ENCODE measurements at places on chromosomes 13 and 19. TPM values are rescaled to one million over a fixed set of nuclear protein-coding genes. Genes with fewer than 3 reads are reported as not detected.

TEX29 gene
- 15.8 TPM for total RNA-seq

PSG4 gene
- total RNA-seq, result not detected

ZNF99 gene
- total RNA-seq, result 3.0 TPM

MBD3L2 gene
- total RNA-seq, result not detected

POSTN gene
- total RNA-seq, result 17.5 TPM

FAM83E gene
- 1.6 TPM for total RNA-seq

GRK1 gene
- total RNA-seq, result 2.1 TPM

IZUMO1 gene
- 10.5 TPM for total RNA-seq

TMEM221 gene
- 2.6 TPM for total RNA-seq

URAD gene
- total RNA-seq, result 0.87 TPM

- DNase-seq, result no peak
Observed at GRCh38 chr19:3785451-3785937, 687 bp downstream of the MATK start.

DNA sequence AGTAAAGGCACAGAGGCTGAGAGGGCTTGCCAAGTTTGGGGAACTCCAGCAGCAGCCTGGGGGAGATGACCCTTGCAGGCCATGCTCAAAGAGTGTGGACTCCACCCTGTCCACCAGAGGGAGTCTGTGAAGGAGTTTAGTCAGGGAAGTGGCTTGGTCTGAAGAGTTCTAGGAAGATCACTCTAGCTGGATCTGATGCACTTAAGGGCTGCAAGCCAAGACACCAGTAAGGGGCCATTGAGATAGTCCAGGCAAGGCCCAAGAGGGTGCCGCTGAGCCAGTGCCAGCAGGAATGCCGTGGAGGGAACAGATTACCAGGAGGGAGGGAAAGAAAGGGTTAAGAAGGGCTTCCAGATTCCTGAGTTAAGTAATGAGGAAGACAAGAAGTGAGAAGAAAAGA, 68.7 kb downstream of the ZAR1L start:
- DNase-seq, result peak; percentile 76

DNA sequence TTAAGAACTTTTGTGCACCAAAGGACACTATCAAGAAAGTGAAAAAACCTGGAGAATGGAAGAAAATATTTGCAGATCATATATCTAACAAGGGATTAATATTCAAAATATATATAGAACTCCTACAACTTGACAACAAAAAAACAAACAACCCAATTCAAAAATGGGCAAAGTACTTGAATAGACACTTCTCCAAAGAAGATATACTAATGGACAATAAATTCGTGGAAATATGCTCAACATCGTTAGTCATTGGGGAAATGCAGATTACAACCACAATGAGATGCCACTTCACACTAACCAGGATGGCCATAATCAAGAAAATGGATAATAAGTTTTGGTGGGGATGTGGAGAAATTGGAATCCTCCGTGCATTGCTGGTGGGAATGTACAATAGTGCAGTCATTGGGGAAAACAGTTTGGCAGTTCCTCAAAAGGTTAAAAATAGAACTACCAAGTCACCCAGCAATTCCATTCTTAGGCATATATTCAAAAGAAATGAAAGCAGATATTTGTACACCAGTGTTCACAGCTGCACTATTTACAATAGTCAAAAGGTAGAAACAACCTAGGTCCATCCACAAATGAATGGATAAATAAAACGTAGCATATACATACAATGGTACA, 2.2 kb upstream of the LSR start:
- no peak for DNase-seq

GRCh38 chr19:46745521-46746280, at the start of gene FKRP:
FKRP (plus strand) TSS chr19:46746057; CDS start chr19:46755451, 9,394 bp downstream.
- DNase-seq, result no peak

GRCh38 chr19:38006361-38007045, 99.5 kb downstream of the SIPA1L3 start:
- DNase-seq, result no peak

DNA sequence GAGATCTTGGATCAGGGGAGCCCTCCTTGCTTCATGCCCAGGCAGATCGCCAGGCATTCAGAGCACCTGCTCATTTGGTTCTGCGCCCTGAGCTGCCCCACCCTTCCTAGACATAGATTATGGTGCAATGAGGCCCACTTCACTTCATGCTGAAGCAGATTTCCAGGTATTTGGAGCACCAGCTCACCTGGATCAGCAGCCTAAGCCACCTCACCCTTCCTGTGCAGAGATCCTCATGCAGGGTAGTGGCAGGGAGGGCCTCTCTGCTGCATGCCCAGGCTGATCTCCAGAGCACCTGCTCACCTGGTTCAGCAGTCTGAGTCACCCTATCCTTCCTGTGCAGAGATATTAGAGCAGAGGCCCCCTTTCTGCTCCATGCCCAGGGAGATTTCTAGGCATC, 1966.1 kb downstream of the PCDH9 start:
- DNase-seq, result no peak

GRCh38 chr19:49631014-49631588, 8.8 kb downstream of the RRAS start:
- no peak for DNase-seq

DNA sequence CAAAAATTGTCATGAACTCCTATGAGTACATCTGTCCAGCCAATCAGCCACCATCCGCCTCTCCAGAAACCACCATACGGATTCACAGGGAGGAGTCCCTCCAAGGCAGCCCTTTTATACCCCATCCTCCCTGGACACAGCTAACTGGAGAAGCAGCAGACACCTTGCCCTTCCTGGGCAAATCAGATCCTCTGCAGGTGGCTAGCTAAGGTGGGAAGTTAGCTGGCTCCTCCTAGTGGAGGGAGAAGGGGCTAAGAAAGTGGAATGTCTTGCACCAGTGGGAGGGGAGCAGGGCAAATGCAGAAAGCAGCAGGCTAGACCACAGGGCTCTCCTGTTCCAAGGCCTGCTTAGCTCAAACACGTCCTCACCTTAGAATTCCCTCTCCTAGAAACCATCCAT, 46.2 kb upstream of the UQCRFS1 start:
- no peak for DNase-seq

- no peak for DNase-seq
Observed at GRCh38 chr13:34155931-34156607, 338.1 kb downstream of the RFC3 start.

DNA sequence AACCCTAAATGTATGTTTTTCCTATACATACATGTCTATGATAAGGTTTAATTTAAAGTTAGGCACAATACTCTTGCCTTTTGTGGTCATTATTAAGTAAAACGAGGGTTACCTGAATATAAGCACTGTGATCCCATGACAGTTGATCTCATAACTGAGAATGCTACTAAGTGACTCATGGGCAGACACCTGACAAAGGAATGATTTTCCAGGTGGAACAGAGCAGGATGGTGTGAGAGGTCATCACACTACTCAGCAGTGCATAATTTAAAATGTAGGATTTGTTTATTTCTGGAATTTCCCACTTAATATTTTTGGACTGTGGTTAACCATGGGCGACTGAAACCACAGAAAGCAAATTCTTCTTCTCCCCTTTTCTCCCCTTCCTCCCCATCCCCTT, 178.9 kb downstream of the UGGT2 start:
- no peak for DNase-seq

DNA sequence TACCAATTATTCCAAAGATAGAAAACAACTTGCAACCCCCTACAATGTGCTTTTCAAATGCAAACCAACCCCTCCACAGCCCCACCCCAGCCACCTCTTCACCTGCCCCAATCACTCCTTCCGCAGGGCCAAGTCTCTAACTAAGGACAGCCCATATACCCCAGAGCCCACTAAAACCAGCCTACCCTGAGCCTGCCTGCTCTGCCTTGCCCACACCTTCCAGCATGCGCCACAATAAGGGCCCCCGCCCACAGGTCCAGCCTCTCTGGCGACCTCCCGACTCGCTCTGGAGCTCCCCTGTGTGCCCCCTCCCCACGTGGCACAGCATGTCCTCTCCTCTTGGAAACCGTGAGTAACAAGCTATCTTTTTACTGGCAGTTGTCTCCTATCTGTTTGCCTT, 42.8 kb upstream of the MEDAG start:
- no peak for DNase-seq

DNA sequence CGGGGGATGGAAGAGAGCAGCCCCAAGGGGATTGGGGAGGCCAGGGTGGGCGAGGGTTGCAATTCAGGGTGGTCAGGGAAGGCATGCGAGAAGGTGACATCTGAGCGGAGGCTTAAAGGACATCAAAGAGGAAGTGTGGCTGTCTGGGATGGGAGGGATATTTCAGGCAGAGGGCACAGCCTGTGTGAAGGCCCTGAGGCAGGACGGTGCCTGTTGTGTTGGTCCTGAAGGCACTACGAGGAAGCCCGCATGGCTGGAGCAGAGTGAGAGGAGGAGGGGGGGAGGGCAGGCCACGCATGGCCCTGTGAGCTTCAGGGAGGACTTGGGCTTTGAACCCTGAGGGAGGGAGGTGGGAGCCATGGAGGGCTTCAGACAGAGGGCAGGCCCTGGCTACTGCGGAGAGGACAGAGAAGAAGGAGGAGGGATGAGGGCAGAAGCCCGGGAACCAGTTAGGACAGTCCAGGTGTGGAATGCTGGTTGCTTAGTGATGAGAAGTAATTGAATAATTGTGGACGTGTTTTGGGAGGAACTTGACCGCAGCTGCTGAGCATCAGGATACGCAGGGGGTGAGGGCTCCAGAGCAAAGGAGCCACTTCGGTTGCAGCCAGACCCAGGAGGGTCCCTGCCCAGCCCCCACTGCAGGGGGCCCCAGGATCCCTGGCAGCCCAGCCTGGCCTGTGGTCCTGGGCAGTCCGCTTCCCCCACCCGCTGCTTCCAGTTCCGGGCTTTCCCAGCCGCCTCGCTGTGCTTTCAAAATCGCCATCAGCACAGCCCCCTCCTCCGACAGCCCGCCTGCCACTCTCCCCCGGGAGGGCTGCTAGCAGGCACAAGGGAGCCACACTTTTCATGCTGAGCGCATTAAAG, 6.2 kb downstream of the TLE6 start:
- peak; percentile 54 for DNase-seq

- no peak for DNase-seq
Observed at GRCh38 chr13:79183231-79183630, 222.8 kb downstream of the RBM26 start.

- DNase-seq, result no peak
Observed at GRCh38 chr19:8557642-8558238, 19.5 kb downstream of the MYO1F start.

- peak; percentile 70 for DNase-seq
Observed at GRCh38 chr13:113849981-113850721, 13.7 kb downstream of the GAS6 start.

DNA sequence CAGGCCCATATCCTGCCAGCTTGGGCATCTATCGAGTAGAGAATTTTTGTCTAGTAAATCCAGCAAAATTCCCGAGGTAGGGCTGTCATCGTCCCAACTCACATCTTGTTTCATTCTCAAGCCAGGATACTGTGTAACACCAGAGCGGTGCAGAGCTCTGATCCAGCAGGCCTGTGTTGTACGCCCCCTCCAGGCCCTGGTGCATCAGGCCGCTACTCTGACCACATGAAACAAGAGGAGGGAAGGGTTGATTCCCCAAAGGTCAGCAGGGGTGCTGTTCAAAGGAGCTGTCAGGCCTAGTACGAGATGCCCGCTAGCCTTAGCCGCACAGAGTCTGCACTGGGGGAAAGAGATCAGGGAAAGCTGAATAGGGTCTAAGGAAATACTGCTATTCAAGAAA, 276.0 kb downstream of the SLC7A1 start:
- no peak for DNase-seq

- peak; percentile 92 for DNase-seq
Observed at GRCh38 chr19:18464646-18465045, 26.7 kb upstream of the ISYNA1 start.

DNA sequence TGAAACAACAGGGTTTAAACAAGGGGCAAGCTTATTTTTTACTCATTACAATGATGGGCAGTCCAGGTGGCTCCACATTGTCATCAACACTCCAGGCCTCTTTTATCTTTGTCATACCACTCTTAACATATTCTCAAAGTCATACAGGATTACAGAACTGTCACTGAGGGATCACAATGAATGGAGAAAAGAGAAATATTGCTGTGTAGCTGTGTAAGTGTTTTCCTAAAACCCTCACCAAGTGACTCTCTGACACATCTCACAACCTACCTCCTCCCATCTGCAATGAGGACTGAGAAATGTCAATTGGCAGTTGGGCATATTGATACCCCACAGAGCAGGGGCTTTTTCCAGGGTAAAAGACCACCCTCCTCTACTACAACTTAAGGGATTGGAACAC, 562.1 kb downstream of the TBC1D4 start:
- DNase-seq, result no peak

- no peak for DNase-seq
Observed at GRCh38 chr13:21348488-21349120, 110.5 kb downstream of the ZDHHC20 start.

GRCh38 chr19:17025991-17026658, 485 bp downstream of the CPAMD8 start:
- no peak for DNase-seq

- peak; percentile 26 for DNase-seq
Observed at GRCh38 chr13:20525144-20525600, 485 bp downstream of the CRYL1 start.

GRCh38 chr13:44769686-44770085, 193.6 kb upstream of the TSC22D1 start:
- no peak for DNase-seq

GRCh38 chr19:1674293-1674679, 21.9 kb upstream of the TCF3 start:
- no peak for DNase-seq

GRCh38 chr19:44592451-44592890, 20.9 kb upstream of the IGSF23 start:
- DNase-seq, result no peak

GRCh38 chr19:5627395-5627904, 4.6 kb downstream of the SAFB start:
- peak; percentile 54 for DNase-seq

DNA sequence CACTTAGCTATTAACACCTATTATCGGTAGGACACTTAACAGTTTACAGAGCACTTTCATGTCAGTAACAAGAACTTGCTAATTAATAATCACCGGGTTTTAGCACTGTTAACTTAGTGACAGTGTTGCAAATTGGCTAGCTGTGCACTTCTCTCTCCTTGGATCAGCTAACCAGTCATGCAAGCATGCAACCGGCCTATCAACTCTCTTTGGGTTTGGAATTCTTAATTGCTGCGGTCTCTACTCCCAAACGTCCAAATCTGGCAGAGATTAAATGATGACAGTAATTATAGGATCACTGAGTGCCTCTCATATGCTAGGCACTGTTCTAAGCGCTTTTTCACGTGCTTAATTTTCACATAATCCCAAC, 1.2 kb downstream of the EPS15L1 start:
- no peak for DNase-seq

- DNase-seq, result no peak
Observed at GRCh38 chr13:111337206-111337605, 16.8 kb downstream of the TEX29 start.
